ENCODE measurements at places on chromosomes 6 and 20. TPM values are rescaled to one million over a fixed set of nuclear protein-coding genes. Genes with fewer than 3 reads are reported as not detected.

- H3K4me3 ChIP-seq, result no peak overlapping the region
- no peak overlapping the region for H3K27ac ChIP-seq
- peaks cover 11% of the 10 kb centered on the region for H3K4me1 ChIP-seq
- no peaks in the 10 kb centered on the region for H3K36me3 ChIP-seq
- H3K27me3 ChIP-seq, result no peaks in the 10 kb centered on the region
Measured at GRCh38 chr6:113524826-113525225, 332.3 kb upstream of the MARCKS start.

DNA sequence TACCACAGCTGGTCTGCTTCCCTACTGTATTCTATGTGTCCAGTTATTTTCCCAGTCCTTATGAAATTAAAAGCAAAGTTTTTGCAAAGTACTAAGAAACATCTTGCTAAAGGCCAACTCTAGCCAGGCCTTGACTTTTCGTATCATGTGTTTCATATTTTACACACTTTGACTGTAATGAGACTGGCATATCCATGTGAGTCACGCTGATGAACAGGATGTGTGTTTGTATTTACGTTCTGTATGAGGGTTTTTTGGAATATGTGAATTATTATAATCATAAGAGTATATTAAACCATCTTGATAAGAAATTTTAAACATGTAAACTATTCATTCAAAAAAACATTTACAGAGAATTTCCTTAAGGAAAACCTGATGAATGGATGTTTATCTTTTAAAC lies 59.7 kb downstream of the EYA4 start:
- no peaks in the 10 kb centered on the region for H3K36me3 ChIP-seq
- DNase-seq, result no peak
- H3K4me1 ChIP-seq, result no peaks in the 10 kb centered on the region

DNA sequence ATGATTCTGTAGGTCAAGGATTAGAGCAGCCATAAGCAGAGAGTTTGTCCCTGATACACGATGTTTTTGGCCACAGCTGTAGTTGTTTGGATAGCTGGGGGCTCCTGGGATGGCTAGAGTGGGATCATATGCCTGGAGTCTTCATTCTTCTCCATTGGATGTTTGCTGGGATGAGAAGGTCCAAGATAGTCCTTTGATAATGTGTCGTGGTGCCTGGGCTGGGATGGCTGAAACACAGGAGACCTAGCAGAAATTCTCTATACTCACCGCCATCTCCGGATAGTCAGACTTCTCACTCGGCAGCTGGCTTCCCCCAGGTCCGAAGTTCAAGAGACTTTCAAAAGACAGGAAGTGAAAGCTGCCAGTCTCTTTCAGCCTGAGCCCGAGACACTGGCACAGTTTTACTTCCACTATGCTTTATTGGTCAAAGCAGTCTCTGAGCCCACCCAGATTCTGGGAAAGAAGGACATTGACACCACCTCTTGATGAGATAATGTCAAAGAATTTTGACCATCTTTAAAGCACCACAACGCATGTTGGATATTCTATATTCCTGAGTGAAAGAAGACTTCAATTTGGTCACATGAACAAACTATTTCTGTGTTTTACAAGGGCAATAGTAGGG lies 16.0 kb downstream of the MARCKS start:
- no peaks in the 10 kb centered on the region for H3K36me3 ChIP-seq
- no peaks in the 10 kb centered on the region for H3K4me1 ChIP-seq
- no peak for DNase-seq
- no peak overlapping the region for H3K27ac ChIP-seq
- H3K4me3 ChIP-seq, result no peak overlapping the region
- no peaks in the 10 kb centered on the region for H3K27me3 ChIP-seq

GRCh38 chr6:162181741-162182401 lies 545.7 kb downstream of the PRKN start:
- H3K27me3 ChIP-seq, result no peaks in the 10 kb centered on the region
- no peaks in the 10 kb centered on the region for H3K36me3 ChIP-seq
- peak; percentile 17 for DNase-seq

GRCh38 chr20:16821211-16822089 lies 73.3 kb downstream of the OTOR start:
- H3K36me3 ChIP-seq, result no peaks in the 10 kb centered on the region
- H3K4me3 ChIP-seq, result no peak overlapping the region
- no peaks in the 10 kb centered on the region for H3K4me1 ChIP-seq
- H3K27me3 ChIP-seq, result peaks cover 75% of the 10 kb centered on the region
- DNase-seq, result peak; percentile 57

DNA sequence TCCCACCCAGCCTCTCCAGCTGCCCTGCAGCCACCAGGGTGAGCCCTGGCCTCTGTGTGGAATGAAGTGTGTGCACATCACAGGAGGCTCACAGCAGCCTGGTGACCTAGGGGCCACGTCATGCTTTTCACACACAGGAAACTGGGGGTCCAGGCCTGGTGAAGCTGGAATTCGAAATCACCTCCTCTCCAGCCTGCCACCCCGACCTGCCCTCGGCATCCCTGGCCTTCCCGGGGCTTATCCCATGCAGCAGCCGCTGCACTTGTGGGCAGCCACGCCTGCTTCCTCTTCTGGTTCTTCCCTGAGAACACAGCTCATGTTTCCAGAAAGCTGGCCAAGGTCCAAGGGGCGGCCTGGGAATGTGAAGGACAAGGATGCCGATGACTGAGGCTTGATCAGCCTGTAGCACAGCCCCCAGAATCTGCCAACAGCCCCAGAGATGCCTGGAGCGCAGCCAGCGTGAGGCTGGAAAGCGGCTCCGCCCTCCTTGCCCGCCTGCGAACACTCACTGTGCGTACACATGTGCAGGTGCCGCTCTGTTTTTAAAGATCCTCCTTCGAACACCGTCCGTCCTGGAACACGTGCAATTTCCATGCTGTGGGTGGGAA lies 4.2 kb upstream of the NTSR1 start:
- peaks cover 37% of the 10 kb centered on the region for H3K4me1 ChIP-seq
- peak overlapping the region; percentile 39 for H3K4me3 ChIP-seq
- no peaks in the 10 kb centered on the region for H3K27me3 ChIP-seq

DNA sequence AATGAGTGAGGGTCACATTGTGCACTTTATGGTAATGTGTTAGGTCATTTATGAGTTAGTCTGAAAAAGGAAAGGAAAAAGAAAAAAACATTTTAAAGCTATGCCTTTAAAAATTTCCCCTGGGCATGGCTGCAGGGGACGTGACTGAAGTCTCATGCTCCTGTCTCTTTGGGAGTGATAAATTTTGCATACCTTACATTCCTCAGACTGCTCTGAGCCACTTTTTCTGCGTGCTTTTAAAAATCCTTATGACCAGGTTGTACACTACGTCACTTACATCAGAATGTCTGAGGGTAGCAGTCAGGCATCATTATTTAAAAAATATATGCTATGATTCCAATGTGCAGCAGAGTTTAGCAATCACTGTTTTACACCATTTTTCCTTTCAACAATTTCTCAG lies 121.2 kb downstream of the RFPL4B start:
- no peak for DNase-seq
- no peaks in the 10 kb centered on the region for H3K27me3 ChIP-seq
- H3K27ac ChIP-seq, result no peak overlapping the region
- no peak overlapping the region for H3K4me3 ChIP-seq
- H3K36me3 ChIP-seq, result no peaks in the 10 kb centered on the region
- H3K4me1 ChIP-seq, result peaks cover 31% of the 10 kb centered on the region

- no peak for DNase-seq
- H3K4me1 ChIP-seq, result no peaks in the 10 kb centered on the region
- no peak overlapping the region for H3K4me3 ChIP-seq
- H3K27ac ChIP-seq, result no peak overlapping the region
- peaks cover 11% of the 10 kb centered on the region for H3K27me3 ChIP-seq
- no peaks in the 10 kb centered on the region for H3K36me3 ChIP-seq
Measured at GRCh38 chr6:90319044-90319443, 22.4 kb upstream of the BACH2 start.

GRCh38 chr20:24455081-24455480 lies 14.3 kb upstream of the SYNDIG1 start:
- H3K4me3 ChIP-seq, result no peak overlapping the region
- no peaks in the 10 kb centered on the region for H3K36me3 ChIP-seq
- H3K27ac ChIP-seq, result no peak overlapping the region
- H3K4me1 ChIP-seq, result no peaks in the 10 kb centered on the region

GRCh38 chr6:90098001-90098531 lies 198.6 kb downstream of the BACH2 start:
- H3K4me3 ChIP-seq, result no peak overlapping the region
- peak overlapping the region; percentile 96 for H3K27ac ChIP-seq
- DNase-seq, result peak; percentile 97
- H3K4me1 ChIP-seq, result peaks cover 43% of the 10 kb centered on the region
- no peaks in the 10 kb centered on the region for H3K36me3 ChIP-seq

DNA sequence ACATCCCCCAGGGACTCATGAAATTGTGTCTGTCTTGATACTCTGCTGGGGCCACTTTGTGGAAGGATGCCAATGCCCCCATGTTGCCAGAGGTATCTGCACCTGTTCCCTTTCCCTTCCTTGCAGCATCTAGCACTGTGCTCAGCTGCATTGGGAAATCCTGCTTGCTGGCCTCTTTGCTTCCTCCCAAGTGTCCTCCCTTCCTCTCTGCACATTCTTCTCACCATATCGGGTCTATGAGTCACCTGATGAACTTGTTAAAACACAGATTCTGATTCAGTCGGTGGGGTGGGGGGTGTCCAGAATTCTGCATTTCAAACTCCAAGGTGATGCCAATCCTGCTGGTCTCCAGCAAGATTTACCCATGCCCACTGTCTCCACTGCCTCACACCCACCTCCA lies 467.8 kb downstream of the PTPRT start:
- no peaks in the 10 kb centered on the region for H3K27me3 ChIP-seq
- H3K27ac ChIP-seq, result no peak overlapping the region
- no peaks in the 10 kb centered on the region for H3K36me3 ChIP-seq
- no peak for DNase-seq
- H3K4me1 ChIP-seq, result no peaks in the 10 kb centered on the region

GRCh38 chr6:167679790-167680604 lies 146.7 kb upstream of the AFDN start:
- no peak for DNase-seq
- H3K27me3 ChIP-seq, result peaks cover 54% of the 10 kb centered on the region
- H3K36me3 ChIP-seq, result no peaks in the 10 kb centered on the region
- H3K4me3 ChIP-seq, result no peak overlapping the region
- H3K4me1 ChIP-seq, result no peaks in the 10 kb centered on the region

DNA sequence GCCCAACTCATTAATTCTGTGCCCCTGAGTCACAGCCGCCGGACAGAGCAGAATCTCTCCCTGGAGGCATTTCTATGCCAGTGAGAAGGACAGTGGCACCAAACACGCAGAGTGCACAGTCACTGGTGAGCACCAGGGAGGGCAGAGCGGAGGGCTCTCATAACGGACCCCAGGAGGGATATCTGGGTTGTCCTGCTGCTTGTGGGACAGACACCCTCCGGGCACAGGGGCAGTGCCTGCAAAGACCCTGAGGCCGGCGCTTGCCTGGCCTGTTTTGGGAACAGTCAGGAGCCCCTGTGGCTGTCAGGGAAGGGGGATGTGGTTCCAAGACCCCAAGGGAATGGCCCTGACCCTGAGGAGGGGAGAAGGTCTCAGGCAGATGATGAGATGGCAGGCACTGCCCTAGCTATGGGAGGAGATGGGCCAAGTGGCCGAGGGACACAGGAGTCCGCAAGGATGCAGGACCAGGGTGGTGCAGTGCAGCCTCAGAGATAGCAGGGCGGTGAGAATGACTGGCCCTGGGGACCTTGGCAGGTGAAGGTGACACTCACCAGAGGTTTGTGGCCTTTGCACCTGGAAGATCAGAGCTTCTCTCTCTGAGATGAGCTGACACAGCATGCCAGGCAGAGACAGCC lies 270.8 kb downstream of the SMOC2 start:
- H3K36me3 ChIP-seq, result no peaks in the 10 kb centered on the region
- peaks cover 42% of the 10 kb centered on the region for H3K27me3 ChIP-seq
- no peaks in the 10 kb centered on the region for H3K4me1 ChIP-seq
- no peak overlapping the region for H3K27ac ChIP-seq
- H3K4me3 ChIP-seq, result no peak overlapping the region
- DNase-seq, result no peak

The SERINC3 gene
- total RNA-seq, result 126 TPM

The ATP9A gene
- total RNA-seq, result 7.3 TPM

The CNR1 gene
- total RNA-seq, result not detected

The IPCEF1 gene
- total RNA-seq, result not detected

The CD40 gene
- total RNA-seq, result 1.5 TPM
